ENCODE measurements at places on chromosomes 1 and 21.

DNA sequence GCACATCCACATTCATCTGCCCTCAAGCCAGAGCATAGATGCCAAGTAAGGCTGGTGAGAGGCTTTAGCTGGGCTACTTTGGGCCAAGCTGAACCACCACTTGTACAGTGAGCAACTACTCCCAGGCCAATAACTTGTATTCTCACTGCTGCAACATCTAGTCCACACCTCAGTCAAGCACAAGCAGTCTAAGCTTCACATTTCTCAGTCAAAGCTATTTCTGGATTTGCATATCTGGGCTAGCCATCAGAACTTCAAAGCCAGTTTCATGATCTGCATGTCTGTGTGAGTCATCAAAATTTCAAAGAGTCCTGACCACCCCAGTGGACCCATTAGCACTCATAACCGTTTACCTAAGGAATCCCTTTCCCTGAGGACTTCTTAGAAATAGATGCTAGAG lies 77.7 kb upstream of the DIRAS3 start:
- no peak for DNase-seq

DNA sequence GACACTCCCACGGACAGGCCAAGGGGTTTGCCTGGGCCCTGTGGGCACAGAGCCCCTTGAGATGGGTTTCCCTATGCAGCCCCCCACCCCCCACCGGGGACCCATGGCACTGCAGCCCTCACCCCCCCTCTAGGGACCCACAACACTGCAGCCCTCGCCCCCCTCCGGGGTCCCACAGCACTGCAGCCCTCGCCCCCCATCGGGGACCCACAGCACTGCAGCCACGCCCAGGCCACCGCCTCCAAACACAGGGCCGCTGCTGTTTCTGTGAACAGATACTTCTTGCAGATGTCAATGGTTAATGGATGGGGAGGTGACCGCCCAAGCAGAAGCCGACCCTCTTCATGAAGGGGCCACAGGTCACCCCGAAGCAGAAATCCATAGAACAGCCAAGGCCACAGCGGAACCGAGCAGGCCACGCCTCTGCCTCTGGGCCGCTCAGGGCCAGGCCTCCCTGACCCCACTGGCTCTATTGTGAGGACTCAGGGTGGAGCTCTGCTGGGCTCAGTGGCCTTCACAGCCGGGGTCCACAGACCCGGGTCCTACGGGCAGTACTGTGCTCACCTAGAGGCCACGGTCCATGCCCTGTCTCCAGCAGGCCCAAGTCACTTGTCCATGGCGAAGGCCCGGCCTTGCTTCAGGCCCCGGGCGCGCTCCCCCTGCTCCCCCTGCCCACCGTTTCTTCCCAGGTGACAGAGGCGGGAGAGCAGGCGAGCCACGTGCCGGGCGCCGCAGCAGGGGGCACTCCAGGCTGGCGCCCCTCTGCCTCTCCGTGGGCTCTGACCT lies 4.1 kb upstream of the POFUT2 start:
- DNase-seq: no peak

GRCh38 chr1:226253933-226254332 lies 30.5 kb downstream of the MIXL1 start:
- no peak for DNase-seq

DNA sequence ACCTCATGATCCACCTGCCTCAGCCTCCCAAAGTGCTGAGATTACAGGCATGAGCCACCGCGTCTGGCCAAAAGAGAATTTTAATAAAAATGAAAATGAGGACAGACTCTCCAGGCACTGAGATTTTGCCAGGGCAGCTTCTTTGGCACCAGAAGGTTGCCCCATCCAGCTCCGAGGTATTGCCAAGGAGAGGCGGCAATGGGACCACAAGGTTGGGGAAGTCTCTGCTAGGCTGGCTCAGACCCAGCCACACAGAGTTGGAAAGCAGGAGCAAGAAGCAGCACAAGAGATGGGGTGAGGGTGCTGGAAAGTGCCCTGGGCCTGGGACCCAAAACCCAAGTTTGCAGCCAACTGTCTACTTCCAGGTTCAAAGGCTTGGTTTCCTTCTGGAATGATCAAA lies 200.9 kb downstream of the HHIPL2 start:
- no peak for DNase-seq

DNA sequence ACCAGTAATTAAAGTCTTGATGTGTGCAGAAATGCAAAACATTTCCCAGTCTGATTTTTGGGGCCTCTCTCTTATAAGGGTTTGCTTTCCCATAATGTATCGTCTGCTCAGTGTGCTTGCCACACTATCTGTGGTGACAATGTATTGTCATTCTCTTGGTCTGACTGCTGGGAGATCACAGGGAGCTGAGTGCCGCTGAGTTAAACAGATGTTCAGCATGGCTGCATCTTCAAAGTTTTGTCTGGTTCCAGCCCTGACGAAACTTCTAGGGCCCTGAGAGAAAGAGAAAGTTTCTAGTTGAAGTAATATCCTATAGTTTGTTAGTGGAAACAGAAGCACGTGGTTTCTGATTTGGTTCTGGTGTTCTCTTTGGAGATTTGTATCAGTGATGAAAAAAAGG lies 42.6 kb downstream of the DNM3 start:
- no peak for DNase-seq

DNA sequence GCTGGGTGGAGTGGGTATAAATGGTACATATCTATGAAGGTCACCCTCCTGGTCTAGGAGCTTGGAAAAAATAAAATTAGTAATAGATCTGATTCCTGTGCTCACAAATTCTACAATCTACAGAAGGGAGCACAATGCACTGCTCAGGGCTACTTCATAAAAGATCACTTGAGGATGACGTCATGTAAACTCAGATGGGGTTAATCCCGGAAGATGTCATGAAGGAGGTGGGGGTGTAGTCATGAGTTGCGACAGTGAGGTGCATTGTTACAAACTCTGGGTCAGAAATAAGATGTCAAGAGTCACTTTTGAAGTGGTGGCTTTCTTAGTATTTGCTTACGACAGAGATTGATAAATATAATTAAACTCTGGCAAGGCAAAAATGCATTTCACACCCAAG lies 68.2 kb downstream of the LHX9 start:
- DNase-seq: no peak

All from hematopoietic multipotent progenitor cell treated with erythropoietin and hydrocortisone succinate and interleukin-3 and kit ligand, for 8 days (in vitro differentiated cells).